ENCODE measurements at places on chromosomes 5 and 9. TPM values are rescaled to one million over a fixed set of nuclear protein-coding genes. Genes with fewer than 3 reads are reported as not detected.

DNA sequence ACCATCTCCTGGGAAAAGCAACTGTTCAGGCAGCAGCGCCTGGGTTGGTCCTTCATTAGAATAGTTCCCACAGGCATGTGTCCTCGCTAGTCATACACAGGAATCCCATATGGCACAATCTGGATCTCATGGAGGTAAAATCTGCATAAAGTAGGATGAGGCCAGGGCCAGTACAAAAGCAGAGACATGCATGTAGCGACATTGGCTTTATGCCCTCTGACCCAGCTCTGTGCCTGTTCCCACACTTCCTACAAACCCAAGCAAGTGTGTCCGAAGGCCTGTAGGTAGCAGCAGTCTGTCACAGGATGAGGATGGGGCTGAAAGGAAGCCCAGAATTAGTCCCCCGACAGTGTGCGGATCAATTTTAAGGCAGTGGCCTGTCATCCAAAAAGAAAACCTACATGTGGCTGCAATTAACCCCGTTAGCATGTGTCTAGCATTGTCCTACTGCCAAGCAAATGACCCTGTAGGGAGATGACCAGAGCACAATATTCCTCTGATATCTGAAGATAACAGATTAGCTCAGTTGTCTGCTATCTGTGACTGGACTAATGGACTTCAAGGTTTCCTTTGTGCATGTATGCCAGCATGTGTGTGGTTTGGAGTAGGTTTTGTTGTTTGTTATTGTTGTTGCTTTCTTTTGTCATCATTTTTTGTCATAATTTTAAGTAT lies 178.8 kb downstream of the TMEM161B start:
- no peak for DNase-seq
- no peaks in the 10 kb centered on the region for H3K27me3 ChIP-seq
- no peaks in the 10 kb centered on the region for H3K4me1 ChIP-seq
- no peak overlapping the region for H3K27ac ChIP-seq
- H3K36me3 ChIP-seq = no peaks in the 10 kb centered on the region

GRCh38 chr9:112764344-112764743 lies 13.8 kb downstream of the SNX30 start:
- H3K27ac ChIP-seq = peak overlapping the region; percentile 67
- H3K27me3 ChIP-seq = no peaks in the 10 kb centered on the region
- H3K4me1 ChIP-seq = peaks cover 38% of the 10 kb centered on the region
- peak overlapping the region; percentile 63 for H3K4me3 ChIP-seq
- no peaks in the 10 kb centered on the region for H3K36me3 ChIP-seq

DNA sequence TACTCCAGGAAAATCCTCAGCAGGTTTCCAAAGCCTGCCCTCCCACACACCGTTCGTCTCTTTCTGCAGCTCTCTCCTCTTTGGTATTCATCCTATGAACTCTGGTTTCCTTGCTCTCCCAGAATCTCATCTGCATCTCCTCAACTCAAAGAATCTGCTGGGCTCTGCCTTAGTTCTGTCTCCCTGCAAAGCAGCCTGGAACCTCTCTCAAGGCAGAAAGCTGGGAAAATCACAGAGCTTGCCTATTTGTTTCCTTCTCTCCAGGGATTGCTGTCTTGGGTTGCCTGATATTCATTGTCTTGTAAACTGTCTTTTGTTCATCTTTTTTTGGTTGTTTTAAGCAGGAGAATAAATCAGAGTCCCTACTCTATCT lies 5.3 kb upstream of the ERAP2 start:
- peaks cover 53% of the 10 kb centered on the region for H3K4me1 ChIP-seq
- no peak overlapping the region for H3K4me3 ChIP-seq
- H3K27me3 ChIP-seq = no peaks in the 10 kb centered on the region
- no peak overlapping the region for H3K27ac ChIP-seq

DNA sequence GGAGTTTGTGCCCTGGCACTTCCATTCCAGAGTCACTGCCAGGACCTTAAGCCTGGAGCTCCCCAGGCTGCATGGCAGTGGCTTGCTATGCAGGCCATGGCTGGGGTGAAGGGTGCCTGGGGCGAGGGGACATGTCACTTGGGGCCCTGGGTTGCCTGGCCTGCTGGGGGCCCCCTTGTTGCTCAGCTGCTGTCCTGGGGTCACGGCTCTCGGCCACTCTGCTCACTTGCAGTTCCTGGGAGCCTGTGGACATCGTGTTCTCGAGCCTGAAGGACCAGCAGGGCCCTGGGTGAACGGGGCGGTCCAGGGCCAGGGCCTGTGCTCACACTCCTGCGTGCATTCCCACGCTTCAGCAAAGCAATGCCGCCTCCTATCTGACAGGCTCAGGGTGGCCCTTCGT lies 14.5 kb upstream of the SLC2A6 start:
- no peak for DNase-seq
- H3K27me3 ChIP-seq = peaks cover 77% of the 10 kb centered on the region
- H3K4me3 ChIP-seq = no peak overlapping the region

- H3K27me3 ChIP-seq = no peaks in the 10 kb centered on the region
- peaks cover 8% of the 10 kb centered on the region for H3K4me1 ChIP-seq
- H3K4me3 ChIP-seq = no peak overlapping the region
- peaks cover 26% of the 10 kb centered on the region for H3K36me3 ChIP-seq
Measured at GRCh38 chr9:97480174-97480573, 21.3 kb upstream of the TMOD1 start.

GRCh38 chr5:68725905-68726683 lies 367.7 kb upstream of the SLC30A5 start:
- H3K27ac ChIP-seq = no peak overlapping the region
- H3K27me3 ChIP-seq = no peaks in the 10 kb centered on the region
- H3K4me3 ChIP-seq = no peak overlapping the region
- no peak for DNase-seq
- H3K4me1 ChIP-seq = no peaks in the 10 kb centered on the region

- H3K36me3 ChIP-seq = no peaks in the 10 kb centered on the region
- H3K27me3 ChIP-seq = no peaks in the 10 kb centered on the region
- DNase-seq = no peak
- H3K4me3 ChIP-seq = no peak overlapping the region
Measured at GRCh38 chr5:174903172-174903732, 178.9 kb downstream of the MSX2 start.

DNA sequence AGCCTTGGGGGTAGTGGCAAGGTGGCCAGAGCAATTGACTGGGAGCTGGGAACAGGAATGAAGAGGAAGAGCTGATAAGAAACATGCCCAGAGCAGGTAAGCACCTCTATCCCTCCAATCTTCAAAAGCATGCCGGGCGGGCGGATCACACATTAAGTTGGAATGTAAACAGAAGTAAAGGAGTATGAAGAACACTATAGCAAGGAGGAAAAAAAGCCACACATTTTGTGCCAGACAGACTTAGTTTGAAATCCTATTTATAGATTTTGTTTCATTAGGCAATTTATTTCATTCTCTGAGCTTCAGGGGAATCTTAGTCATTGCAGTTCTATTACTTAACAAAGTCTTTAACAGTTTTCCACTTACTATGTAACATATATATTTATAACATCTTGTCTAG lies 173.9 kb upstream of the TNC start:
- no peak for DNase-seq
- H3K4me1 ChIP-seq = no peaks in the 10 kb centered on the region
- H3K27ac ChIP-seq = no peak overlapping the region

DNA sequence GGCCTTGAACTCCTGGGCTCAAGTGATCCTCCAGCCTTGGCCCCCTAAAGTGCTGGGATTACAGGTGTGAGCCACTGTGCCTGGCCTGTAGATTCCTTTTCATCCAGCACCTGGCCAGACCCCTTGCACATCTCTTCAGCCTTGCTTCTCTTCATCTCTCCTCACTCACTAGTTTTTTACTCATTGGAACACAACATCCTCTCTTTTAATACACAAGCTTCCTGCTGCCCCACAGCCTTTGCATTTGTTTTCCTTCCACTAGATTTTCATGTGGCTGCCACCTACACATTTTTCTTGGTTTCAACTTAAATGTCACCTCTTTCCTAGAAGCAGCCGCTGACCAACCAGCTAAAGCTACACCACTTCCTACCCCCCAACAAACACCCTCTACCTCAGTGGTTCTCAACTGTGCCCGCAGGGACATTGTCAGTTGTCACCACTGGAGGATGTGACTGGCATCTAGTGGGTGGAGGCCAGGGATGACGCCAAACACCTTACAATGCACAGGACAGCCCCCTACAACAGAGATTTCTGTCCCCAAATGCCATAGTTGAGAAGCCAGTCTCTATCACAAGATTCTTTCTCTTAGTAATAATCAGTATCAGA lies 33.7 kb downstream of the HAVCR1 start:
- H3K4me1 ChIP-seq = peaks cover 10% of the 10 kb centered on the region
- no peaks in the 10 kb centered on the region for H3K36me3 ChIP-seq

DNA sequence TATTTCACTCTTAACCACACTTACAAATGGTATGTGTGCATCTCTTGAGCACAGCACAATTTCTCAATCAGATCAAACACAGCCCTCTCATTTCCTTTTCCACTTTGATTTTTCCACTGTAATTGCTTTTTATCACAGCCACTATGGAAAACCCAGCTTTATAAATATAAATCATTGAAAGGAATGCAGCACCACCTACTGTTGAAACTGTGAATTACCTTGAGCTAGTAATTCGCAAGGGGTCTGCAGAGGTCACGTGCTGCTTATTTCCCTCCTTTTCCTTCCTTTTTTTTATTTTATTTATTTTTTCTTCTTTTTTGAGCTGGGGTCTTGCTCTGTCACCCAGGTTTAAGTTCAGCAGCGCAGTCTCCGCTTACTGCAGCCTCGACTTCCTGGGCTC lies 76.9 kb downstream of the CDH6 start:
- H3K36me3 ChIP-seq = no peaks in the 10 kb centered on the region
- H3K27me3 ChIP-seq = no peaks in the 10 kb centered on the region
- H3K4me3 ChIP-seq = no peak overlapping the region

DNA sequence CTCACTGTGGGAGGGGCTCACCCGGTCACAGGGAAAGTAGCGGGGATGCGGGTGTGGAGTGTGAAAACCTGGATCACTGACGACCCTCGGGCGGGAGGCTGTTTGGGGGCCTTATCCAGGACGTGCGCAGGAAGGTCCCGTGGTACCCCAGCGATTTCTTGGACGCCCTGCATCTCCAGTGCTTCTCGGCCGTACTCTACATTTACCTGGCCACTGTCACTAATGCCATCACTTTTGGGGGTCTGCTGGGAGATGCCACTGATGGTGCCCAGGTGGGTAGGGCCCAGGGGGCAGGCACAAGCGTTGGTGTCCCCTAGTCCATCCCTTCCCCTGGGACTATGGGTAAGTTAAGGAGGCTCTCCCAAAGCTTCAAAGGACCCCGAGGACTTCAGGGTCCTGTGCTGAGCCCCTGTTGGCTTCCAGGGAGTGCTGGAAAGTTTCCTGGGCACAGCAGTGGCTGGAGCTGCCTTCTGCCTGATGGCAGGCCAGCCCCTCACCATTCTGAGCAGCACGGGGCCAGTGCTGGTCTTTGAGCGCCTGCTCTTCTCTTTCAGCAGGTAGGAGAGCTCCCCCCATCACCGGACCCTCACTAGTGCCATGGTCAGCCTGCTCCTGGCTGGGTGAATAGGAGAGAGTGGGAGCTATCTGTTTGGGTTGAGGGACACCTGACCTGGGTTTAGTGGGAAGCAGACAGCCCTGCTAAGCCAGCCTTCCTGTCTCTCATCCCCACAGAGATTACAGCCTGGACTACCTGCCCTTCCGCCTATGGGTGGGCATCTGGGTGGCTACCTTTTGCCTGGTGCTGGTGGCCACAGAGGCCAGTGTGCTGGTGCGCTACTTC lies 3.9 kb downstream of the SLC4A9 start:
- DNase-seq = no peak
- H3K4me1 ChIP-seq = peaks cover 23% of the 10 kb centered on the region
- peak overlapping the region; percentile 36 for H3K4me3 ChIP-seq
- H3K36me3 ChIP-seq = no peaks in the 10 kb centered on the region
- H3K27me3 ChIP-seq = peaks cover 8% of the 10 kb centered on the region

- DNase-seq = no peak
- no peaks in the 10 kb centered on the region for H3K36me3 ChIP-seq
- no peak overlapping the region for H3K4me3 ChIP-seq
- no peaks in the 10 kb centered on the region for H3K27me3 ChIP-seq
- no peak overlapping the region for H3K27ac ChIP-seq
Measured at GRCh38 chr5:125433457-125433856, 687.0 kb upstream of the ZNF608 start.

DNA sequence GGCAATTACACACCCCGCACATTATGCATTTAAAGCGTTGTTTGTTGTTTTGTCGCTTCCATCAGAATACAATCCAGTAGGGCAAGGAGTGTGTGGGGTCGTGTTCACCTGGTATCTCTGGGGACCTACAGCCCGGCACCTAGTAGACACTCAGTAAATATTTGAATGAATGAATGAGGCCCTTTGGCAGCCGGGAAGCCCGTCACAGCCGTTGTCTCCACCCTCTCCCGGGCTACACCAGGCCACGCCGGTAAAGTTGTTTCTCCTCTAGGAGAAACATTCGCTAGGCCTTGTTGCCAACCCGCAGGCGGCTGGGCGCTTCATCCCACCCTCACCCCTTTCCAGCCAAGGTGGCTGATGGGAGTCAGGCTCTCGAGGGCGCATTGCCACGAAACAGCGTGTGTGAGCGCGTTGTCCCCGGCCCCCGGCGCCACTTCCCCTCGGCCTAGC lies 876 bp upstream of the JAK2 start:
- peak overlapping the region; percentile 85 for H3K4me3 ChIP-seq
- H3K27ac ChIP-seq = peak overlapping the region; percentile 91
- peaks cover 37% of the 10 kb centered on the region for H3K4me1 ChIP-seq
- no peaks in the 10 kb centered on the region for H3K36me3 ChIP-seq
- DNase-seq = peak; percentile 21
- no peaks in the 10 kb centered on the region for H3K27me3 ChIP-seq

DNA sequence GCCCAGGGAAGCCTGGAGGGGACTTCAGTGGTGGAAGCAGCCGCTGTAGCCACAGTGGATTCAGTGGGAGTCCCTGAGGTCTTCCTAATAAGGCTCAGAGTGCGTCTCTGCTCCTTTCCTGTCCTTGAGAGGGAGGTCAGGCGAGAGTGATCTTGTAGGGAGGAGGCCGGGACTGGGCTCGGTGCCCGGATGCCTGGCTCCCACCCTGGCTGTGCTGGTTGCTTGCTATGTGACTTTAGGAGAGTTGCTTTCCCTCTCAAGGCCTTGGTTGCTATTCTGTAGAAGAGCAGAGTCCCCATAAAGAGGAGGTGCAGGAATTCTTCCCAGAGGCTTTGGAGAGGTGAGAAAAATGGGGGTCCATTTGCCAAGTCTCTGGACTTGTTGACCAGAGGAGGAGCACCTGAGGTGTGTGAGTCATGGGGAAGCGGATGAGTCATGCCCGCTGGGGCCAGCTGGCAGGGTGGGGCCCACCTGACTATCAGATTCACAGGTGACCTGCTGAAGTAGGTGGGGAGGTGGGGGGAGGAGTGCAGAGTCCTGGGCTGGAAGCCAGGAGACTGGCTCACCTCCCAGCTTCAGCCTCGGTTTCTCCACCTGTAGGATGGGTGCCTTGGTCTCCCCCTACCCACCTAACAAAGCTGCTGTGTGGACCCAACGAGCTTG lies 13.8 kb downstream of the GSN start:
- H3K36me3 ChIP-seq = no peaks in the 10 kb centered on the region
- peak overlapping the region; percentile 72 for H3K27ac ChIP-seq
- H3K27me3 ChIP-seq = no peaks in the 10 kb centered on the region
- peak overlapping the region; percentile 57 for H3K4me3 ChIP-seq

SLF1 gene
- total RNA-seq = 9.1 TPM

GPR151 gene
- not detected for total RNA-seq

RPP25L gene
- 24.5 TPM for total RNA-seq

Data from HepG2 (cell line).